GDM1 (cell line): ENCODE measurements at places on chromosomes 1 and 21.

DNA sequence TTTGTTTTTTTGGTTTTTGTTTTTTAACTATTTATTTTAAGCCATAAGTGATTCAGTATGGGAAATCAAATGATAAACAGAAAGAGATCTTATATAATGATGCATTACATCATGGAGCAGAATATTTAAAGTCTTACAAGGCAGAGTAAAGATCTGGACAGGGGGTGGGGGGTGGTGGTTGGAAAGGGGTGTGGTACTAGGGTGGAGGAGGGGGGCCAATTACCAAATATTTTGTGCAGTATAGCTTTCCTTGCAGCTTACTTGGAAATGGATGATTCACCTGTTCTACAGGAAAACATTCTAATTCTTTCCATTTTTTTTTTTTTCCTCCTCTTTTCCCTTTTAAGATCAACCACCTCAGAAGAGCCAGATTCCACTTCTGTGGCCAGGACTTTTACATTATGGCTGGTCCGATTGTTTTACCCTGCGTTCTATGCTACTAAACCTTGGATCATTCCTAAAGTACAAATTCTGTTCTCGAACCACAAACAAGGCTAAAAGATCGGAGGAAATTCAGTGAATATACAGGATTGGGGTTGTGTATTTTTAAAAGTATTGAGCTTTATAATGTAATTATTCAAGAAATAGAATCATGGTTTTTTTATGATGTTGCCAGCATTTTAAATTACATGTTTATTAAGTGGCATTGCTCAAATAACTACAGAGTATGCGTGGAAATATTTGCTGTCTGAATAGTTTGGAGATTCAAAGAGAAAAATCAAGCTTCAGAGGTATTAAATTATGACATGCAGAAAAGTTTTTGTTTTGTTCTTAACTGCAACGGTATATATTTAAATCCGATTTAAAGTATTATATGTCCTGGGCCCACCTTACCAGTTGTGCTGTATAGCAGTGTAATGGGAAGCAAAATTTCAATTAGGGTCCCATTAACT lies 859.5 kb downstream of the USP25 start:
- DNase-seq = no peak

DNA sequence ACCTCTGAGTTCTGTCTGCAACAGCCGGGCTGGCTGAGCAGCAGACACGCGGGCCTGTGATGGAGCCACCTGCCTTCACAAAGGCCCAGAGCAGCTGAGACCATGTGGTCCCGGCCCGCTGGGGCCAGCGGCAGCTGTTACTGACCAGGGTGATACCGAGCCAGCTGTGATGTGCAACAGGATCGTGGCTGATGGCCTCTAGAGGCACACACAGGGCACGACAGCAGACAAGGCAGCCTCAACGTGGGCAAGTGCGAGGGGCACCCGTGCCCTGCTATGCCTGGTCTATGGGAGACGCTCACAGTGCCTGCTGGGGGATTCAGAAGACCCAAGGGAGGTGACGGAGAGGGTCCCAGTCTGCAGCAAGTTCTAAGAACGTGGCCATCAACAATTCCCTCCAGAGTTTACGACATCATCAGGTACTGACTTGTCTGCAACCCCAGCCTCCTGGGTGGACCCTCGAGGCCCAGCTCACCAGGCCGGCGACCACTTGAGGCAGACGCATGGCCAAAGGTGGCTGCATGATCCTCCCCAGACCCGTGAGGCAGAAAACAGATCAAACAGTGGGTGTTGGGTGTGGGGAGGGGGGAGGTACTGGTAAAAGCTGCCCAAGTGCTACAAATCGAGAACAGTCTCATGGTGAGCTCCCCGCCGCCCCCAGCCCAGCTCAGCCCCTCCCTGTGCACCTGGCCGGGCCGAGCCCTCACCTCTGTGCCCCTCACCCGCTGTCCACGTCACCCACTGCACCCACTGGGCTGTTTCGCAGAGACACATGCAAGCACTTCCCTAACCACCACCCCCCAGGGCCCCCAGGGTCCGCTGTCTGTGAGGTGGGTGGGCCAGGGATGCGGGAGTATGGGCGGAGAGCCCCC lies 6.0 kb downstream of the POFUT2 start:
- no peak for DNase-seq

DNA sequence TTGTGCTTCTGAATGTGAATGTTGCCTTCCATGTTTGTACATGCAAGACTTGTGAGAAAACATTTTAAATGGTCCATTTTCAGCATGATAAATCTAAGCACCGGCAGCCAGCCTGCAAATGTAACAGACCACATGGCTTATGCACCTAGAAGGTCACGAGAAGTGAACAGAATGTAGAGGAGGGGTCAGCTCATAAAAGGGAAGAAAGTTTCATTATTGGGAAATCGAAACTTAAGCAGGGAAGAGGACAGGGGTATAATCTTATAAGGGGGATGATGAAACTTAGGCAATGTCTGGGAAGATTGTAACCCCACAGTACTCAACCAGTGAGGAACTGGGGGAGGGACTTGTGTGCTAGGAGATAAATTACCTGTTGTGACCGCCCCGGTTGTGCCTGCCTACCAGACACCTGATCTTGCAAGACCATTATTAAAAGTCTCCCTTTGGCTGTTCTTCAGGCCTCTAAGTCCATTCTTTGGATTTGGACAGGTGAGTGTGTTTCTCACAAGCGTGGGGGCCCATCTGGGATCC lies 37.7 kb upstream of the VN1R5 start:
- no peak for DNase-seq

DNA sequence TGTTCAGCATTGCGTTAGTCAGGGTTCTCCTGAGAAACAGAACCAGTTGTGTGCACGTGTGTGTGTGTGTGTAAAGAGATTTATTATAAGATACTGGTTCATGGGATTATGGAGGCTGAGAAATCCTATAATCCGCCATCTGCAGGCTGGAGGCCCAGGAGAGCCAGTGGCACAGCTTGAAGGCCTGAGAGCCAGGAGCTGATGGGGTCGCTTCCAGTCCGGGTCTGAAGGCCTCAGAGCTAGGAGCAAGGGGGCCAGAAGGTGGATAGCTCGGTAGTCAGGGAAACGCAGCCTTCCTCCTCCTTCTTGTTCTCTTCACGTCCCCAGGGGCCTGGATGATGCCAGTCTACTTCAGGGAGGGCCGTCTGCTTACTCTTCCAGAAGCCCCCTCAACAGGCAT lies 37.7 kb downstream of the FAAP20 start:
- no peak for DNase-seq

DNA sequence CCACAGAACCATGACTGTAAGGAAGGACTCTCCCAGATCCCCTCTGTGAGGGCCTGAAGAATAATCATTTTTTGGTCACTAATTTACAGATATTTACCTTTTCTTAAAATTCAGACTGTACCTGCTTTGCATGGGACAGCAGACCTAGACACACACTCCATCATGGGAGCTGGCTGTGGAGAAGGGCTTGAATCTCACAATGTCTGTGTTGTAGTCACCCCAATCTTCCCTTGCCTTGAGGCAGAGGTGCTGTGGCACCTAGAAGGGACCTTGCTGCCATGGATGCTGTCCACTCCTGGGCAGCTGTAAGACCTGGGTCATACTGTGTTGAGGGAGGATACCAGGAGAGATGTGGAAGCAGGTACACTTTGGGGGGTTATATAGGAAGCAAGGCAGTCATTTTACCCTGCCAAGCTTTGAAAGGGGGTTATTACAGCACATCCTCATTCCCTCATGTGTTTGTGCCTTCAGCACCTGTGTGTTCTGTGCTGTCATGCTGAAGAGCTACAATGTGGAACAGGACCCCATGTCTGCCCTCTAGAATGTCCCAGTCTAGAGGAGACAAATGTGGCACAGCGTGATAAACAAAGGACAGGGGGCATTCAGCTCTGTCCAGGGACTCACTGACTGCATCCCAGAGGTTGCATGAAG lies 27.1 kb downstream of the TRAF5 start:
- DNase-seq = no peak

GRCh38 chr1:68268896-68269483 lies 36.7 kb upstream of the WLS start:
- no peak for DNase-seq

- DNase-seq = no peak
Measured at GRCh38 chr1:112322018-112322417, 74.0 kb upstream of the CTTNBP2NL start.

GRCh38 chr1:8343464-8344001 lies 25.6 kb downstream of the SLC45A1 start:
- no peak for DNase-seq

- DNase-seq = no peak
Measured at GRCh38 chr1:76465030-76465429, 390.5 kb downstream of the ST6GALNAC3 start.

DNA sequence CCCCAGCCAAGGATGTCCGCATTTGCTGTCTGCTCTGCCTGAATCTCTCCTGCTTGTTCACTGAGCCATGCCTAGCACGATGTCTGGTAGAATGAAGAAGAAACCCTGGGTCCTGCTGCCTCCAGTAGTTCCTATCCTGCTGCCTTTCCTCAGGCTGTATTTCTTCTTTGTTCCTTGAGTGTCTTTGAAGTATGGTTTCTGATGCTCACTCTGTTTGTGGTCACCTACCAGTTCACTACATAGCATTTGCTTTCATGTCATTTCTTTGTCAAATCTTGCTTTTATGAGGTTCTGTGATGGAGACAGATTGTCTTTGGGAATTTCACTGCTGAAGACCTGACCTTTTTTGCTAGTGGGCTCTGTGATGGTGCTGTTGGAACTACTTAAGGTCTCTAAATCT lies 5.9 kb downstream of the UCK2 start:
- DNase-seq = no peak

GRCh38 chr1:163459539-163459938 lies 137.8 kb downstream of the NUF2 start:
- no peak for DNase-seq

DNA sequence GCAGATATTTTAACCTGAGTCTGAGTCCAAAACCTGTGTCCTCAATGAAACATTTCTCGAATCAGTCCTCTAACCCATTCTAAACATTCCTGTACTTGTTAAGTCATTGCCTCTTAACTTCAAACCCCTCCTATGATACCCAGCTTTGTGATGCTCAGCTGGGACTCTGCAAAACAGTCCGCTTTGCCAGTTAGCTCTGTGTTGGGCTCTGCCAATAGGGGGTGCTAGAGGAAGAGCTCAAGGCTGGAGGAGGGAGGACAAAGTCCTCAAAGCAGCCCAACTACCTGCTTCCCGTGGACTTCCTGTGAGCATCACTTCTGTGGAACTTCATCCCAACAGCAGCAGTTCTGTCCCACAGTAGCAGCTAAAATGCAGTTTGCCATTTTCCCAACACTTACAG lies 38.1 kb upstream of the SYT14 start:
- DNase-seq = no peak

DNA sequence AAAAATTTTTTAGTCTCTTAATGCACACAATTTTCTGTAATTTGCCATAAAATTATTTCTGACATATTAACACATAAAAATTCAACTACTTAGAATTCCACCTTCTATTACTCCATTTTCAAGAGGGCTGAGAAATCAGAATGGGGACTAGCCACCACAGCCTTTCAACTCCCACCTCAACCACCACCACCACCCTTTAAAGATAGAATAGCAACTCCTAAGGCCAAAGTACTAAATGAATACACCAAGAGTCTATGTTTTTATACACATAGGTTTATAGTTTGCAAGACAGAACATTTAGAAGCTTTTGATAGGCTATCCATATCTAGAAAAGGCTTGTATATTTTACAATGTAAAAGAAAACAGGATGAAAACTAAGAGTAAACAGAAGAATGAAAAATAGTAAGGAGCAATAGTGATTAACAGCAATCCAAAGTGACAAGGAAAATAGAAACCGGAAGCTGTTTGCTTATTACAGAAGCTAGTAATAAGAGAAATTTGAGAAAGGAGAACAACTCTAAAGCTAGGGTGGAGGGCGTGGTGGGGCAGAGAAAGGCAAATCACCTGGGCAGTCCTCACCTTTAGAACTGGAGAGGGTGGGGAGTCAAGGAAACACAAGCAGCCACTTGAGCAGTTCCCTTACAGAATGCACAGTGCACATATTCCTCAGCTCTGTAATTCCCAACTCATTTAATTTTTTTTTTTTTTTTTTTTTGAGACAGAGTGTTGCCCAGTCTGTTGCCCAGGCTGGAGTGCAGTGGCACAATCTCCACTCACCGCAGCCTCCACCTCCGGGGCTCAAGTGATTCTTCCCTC lies 27.7 kb downstream of the EPS15 start:
- no peak for DNase-seq

DNA sequence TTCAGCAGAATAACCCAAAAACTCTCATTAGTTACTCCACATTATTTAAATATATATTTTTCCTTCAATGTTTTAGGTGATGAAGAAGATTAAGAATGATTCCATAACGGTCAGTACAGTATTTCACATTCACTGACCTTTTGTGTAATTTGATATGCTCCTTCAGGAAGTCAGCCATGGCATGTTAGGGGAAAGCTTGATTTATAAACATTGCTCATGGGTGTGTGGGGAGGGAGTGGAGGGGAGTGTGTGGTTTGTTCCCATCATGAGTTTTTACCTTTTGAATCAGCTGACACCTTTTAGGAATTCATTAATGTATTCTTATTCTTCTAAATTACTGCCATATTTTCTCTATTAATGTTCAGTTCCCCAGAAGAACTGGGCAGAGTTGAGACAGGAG lies 240.2 kb downstream of the ATG4C start:
- no peak for DNase-seq

GRCh38 chr1:60036856-60037460 lies 36.6 kb downstream of the C1orf87 start:
- DNase-seq = no peak

GRCh38 chr1:227886993-227887696 lies 60.6 kb downstream of the WNT9A start:
- no peak for DNase-seq

GRCh38 chr1:224095339-224095738 lies 18.6 kb upstream of the FBXO28 start:
- no peak for DNase-seq

DNA sequence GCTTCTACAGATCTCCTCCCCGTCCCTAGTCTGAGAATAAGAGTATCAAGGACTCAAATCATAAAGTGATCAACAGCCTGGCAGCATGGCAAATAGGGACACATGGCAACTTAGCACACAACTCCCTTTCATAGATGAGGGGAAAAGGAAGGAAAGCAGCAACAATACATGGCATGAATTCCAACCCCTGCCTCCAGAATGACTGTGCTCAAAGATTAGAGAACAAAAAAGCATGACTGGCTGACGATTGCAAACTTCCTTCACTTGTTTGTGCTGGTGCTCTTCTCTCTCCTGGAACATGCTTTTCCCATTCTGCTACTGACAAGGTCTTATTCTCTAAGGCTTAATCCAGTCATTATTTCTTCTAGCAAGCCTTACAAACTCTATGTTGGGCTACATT lies 11.5 kb downstream of the KTI12 start:
- no peak for DNase-seq
